ENCODE measurements at places on chromosomes 4 and X. TPM values are rescaled to one million over a fixed set of nuclear protein-coding genes. Genes with fewer than 3 reads are reported as not detected.

- no peak for DNase-seq
These were observed 1096.6 kb downstream of the ARAP2 start for GRCh38 chr4:35147761-35148160.

DNA sequence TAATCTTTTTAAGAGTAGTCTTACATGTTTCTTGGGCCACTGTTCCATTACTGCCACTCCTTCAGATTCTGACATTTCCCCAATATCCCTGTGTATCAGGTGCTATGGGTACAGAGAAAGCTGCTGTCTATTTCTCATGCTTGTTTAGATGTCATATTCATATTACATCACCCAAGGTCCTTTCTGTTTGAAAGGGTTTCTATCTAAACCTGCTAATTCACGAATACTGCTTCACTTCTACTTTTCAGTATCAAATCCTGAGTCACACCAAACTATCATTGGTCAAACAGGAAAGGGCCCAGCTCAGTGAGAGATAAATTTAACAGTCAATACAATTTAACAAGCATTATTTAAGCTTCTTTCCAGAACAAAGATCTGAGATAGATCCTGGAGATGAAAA lies 241.4 kb downstream of the UGT8 start:
- DNase-seq, result no peak

DNA sequence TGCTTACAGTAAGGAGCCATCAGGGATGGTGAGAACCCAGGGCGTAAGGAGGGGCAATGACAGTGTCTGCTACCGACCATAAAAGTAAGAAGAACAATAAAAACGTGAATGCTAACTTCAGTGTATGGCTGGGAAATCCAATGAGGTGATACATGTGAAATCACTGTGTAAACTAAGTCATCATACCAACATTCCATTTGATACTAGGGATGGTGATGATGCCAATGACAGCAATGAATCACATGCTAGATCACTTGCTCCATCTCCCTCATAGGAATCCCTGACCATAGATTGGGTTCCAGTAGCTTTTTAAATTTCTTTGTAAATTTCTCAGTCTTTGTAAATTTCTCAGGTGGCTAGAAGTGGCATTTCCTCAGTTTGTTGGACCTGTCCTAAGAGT lies 146.3 kb downstream of the SMIM20 start:
- DNase-seq, result no peak

ASB9 gene
- not detected for total RNA-seq

SSX2B gene
- total RNA-seq, result not detected

APEX2 gene
- 24.1 TPM for total RNA-seq

TRPC3 gene
- 0.73 TPM for total RNA-seq

DNA sequence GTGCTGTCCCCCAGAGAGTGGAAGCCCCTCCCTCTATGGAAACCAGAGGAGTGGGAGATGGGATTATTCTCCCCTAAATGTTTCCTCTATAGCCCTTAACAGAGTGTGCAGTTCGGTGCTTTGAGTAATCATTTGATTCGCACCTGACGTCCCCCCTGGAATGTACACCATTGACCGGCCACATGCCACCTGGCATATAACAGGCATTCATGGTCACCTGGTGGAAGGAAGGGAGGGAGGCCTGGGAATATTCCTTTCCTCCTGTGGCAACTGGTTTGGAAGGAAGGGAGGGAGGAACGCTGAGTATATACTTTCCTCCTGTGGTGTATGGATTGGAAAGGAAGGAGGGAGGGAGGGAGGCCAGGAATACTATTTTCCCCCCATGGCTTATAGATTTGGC lies 77.2 kb downstream of the CRMP1 start:
- no peak for DNase-seq

DNA sequence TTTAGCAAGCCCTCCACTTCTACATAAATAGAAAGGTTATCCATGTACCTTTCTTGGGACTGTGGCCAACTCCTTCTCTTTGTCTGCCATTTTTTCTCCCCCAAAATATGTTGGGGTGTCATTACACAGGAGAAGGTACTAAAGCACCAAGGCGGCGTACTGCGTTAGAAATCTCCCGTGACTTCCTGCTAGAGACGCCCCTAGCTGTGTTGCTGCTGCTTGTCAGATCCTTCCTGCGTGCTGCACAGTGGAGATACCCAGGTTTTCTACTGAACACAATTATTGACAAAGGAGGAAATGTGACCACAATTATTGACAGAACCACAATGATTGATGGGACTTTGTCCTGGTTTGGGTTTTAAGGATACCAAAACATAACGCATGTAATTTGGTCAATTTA lies 97.7 kb downstream of the EFHC2 start:
- no peak for DNase-seq

IL21 gene
- total RNA-seq, result 0.50 TPM

- no peak for DNase-seq
These were observed 9.9 kb downstream of the FHL1 start for GRCh38 chrX:136157187-136157586.

- DNase-seq, result no peak
These were observed 37.2 kb upstream of the MGST2 start for GRCh38 chr4:139628184-139629012.

DNA sequence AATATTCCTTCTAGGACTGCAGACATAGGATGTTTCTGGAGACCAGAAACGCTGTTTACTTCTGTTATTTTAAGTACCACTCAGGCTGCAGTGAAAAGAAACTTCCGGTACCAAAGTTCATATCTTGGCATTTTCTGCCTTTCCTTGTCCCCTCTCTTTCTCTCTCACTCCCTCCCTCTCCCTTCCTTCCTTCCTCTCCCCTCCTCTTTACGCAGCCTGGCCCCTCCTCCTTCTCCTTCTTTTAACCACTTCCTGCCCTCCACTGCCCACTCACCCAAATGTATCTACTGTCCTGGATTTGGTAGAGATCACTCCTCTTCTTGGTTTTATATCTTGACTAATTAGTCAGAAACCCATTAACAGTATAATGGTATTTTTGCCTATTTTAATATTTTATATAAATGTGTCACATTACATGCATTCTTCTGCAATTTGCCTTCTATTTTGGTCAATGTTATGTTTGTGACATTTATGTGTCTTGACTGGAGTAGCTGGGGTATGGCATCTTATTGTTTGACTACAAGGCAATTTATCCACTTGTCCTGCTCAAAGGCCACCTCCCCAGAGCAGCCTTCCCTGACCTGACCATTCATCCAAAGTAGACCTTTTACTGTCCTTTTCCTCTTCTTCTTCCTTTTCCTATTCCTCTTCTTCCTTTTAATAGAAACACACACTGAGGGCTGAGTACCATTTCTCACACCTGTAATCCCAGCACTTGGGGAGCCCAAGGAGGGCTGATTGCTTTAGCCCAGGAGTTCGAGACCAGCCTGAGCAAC lies 56.9 kb downstream of the BCOR start:
- DNase-seq, result no peak

HAND2 gene
- not detected for total RNA-seq

DNA sequence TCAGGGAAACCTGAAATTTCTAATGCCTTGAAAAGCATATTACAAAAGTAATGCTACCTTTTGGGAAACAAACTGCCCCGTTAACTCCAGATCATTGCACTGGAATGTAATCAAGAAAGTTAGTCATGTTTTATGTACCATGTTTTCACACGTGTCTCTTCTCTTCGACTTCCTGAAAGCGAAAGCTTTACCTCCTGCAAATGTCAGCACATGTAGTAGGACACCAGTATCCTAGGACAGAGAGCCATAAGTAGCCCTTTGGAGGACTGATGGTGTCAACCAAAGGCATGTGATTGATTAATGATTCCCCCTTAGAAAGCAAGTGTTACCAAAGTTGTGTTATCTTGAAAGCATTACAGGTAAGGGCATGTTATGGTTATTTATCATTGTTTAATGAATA lies 8.8 kb upstream of the MND1 start:
- no peak for DNase-seq

Data from natural killer cell treated with Interleukin-12 subunit alpha and Interleukin-12 subunit beta and Interleukin-15 and Interleukin-18, amount 100 ng/mL, for 72 hours (primary cell).